ENCODE measurements at places on chromosomes 12 and 14.

DNA sequence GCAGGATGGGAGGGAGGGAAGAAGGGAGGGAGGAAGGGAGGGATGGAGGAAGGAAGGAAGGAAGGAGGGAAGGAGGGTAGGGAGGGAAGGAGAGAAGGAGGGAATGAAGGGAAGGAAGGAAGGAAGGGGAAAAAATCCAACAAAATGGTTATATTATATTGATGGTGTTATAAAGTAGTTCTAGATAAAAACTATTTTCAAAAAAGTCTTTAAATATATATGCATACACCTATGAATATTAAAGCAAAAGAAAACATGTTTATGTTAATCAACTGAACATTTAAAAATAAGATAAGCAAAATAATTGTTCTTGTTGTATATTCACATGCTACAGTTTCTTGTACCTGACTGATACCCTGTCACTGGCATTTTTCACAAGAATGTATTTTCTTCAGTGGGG, 1.9 kb downstream of the BDKRB1 start:
- DNase-seq, result no peak

GRCh38 chr14:85974602-85975001, 444.7 kb downstream of the FLRT2 start:
- DNase-seq, result no peak

- no peak for DNase-seq
Observed at GRCh38 chr12:25083211-25083610, 111.7 kb downstream of the DNAI7 start.

GRCh38 chr12:116037941-116038837, 239.3 kb downstream of the MED13L start:
- DNase-seq, result no peak

DNA sequence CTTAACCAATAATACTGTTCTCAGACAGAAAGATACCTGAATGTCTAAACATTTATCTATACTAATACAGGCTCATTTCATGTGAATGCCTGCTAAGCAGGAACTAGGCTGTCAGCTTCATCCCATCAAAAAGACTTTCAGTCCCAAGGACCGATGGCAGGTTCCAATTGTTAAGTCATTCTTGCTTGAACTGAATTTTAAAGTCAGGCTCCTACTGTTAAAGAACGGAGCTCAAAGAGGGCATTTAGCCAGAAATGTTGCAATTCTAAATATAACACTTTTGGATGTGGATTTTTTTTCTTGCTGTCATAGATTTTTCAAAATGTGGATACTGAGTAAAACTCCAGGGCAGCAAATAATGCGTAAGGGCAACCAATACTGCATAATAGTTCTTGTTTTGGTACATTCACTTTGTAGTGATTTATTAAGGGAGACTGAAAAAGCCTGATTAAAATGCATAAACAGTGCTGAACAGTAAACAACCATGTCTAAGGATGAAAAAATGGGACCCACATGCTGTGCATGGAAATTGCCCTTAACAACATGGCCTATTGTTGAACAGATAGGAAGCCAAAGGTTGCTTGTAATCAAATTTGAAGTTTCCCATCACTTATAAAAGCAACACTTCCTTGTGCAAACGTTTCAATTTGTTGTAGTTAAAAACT, 38.6 kb upstream of the DBX2 start:
- DNase-seq, result no peak

DNA sequence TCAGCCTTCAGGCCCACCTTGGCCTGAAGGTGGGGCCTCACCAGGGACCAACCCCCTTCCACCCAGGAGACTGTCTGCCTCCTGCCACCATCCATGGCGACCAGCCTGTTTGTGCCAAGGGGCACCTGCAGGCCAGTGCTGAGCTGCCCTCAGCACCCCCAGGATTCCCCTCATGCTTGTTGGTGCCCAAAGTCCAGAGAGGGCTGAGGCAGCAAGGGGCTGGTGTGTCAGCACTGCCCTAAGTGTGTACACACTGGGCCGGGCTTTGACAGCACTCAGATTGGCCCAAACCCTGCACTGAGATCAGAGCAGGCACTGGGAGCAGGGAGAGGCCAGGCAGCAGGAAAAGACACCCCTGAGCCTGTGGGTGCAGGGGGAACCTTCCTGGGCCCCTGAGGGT, 18.6 kb downstream of the SYNJ2BP start:
- no peak for DNase-seq

DNA sequence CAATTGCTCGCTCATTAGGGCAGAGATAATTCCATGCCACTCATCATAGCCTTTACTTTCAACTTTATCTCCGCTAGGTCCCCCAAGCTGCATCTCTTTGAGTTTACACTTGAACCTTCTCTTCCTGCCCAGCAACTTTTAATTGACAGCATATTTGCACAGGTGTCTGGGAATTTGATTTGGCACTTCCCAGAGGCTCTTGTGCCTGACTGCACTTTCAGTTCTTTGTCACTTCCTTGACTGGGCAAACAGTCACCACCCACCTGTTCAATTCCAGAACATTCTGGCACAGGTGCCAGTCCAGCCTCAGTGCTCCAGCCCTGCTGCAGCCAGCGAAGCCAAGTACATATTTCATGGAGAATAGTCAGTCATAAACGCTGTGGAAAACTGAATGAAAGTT, 110.1 kb upstream of the LRIG3 start:
- DNase-seq, result no peak

DNA sequence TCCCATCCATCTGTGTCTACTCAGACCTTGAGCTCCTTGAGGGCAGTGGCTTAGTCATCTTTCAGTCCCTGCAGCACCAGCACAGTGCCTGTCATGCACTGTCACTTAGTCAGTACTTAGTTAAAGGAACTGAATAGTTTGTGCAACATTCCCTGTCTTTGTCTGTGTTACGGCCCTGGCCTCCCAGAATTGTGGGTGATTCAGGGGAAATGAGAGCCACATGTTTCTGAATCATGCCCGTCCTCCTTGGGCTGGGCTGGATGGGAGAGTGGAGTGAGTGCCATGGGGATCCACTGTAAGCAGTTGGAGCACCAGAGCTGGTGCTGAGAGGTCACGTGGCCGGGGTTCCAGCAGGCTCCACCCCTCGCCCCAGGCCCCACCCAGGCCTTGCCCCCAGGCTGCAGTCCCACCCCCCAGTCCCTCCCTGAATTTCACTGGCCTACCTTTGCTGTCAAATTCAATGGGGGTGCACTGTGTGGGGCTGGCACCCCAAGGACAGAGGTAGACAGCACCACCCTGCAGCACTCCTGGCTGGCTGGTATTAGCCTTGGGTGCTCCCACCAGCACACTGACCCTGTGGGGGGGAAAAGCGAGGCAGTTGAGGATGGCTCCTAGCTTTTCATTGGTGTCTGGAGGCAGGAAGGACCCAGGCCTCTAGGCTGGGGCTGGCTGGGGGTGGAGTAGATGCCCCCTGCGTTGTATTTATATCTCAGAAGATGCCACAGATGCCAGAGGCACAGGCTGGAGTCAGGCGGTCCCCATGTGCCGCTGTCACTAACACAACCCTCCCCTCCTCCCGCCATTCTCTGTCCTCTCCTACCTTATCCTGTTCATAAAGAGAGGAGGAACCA, 7.5 kb downstream of the ITGA5 start:
- DNase-seq, result no peak

- no peak for DNase-seq
Observed at GRCh38 chr12:5072311-5072710, 28.6 kb downstream of the KCNA5 start.

DNA sequence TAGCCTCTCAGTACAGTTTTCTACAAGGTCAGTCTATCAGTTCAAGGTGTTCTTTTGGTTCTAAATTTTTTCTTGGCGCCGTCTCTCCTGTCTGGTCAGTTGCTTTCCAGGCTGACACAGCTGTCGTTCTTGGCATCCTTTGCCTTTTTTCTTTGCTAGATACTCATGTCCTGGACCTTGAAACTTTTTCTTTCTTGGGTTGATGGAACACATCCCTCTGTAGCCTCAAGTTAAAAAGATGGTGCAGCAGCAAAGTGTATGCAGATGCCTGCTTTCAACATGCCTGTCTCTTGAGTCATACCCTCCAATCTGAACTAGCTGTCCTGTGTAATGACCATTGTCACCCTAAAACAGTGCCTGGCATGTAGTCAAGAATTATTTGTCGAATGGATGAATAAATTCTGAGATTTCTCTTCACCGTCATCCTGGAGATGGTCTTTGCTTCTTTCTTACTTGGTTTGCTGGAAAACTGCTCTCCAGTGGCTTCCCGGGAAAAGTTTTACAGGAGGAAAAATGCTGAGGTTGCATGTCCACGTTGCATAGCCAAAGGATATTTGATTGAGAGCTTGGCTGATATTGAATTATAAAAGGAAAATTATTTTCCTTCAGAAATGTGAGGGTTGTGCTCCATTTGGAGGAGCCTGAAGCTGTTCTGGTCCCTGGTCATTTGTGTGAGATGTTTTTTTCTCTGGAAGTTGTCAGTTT, 4.6 kb downstream of the NYNRIN start:
- no peak for DNase-seq

DNA sequence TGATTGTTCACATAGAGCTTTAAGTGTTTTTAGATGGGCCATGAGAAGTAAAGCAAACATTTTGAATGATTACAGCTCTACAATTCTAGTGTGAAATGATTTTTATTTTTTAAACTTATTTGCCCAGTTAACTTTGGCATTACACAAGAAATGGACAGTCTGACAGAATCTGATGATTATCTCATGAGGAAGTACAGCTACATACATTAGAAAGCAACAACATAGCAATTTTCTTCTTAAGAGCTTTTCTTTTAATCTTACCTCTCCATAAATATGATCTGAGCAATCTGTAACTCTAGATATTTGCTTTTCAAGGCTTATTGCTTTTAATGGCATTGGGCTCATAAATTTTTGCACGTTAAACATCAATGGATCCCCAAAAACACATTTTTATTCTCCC, 26.5 kb upstream of the PPP1R12A start:
- DNase-seq, result no peak

DNA sequence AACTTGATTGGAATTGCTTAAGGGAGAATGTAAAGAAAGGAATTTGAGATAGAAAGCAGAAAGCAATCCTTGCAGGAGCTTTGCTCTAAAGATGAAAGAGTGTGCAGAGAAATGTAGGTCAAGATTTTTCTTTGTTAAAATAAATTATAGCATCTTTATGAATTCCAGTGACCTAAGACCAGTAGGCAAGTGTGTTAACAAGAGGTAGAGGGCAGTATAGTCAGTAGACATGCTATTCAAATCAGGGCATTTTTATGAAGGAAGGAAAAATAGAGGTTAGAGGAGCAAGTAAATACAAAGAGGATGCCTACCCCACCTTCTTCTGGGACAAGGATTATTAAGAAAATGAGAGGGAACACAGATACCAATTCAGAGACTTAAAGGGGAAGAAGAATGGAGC, 148.5 kb downstream of the PLCZ1 start:
- no peak for DNase-seq

DNA sequence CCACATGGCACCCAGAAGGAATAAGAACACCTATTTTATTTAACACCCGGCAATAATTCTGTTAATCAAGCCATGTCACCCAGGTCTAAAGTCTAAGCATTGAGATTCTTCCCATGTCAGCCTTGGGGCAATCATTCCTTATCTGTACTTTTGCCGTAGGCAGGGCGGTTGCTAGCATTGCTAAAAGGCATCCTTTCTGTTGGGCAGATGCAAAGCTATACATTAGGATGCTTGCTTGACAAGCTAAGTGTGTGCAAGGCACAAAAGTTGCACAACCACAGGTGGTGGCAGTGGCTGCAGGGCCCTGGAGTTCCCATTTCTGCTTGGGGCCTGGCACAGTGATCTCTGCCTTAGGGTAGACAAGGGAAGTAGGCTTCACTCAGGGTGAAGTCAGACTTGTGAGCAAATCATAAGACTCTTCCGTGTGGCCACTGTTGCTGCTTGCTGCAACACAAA, 12.5 kb upstream of the GALNT6 start:
- DNase-seq, result no peak

GRCh38 chr12:30587782-30588181, 107.9 kb downstream of the IPO8 start:
- no peak for DNase-seq

DNA sequence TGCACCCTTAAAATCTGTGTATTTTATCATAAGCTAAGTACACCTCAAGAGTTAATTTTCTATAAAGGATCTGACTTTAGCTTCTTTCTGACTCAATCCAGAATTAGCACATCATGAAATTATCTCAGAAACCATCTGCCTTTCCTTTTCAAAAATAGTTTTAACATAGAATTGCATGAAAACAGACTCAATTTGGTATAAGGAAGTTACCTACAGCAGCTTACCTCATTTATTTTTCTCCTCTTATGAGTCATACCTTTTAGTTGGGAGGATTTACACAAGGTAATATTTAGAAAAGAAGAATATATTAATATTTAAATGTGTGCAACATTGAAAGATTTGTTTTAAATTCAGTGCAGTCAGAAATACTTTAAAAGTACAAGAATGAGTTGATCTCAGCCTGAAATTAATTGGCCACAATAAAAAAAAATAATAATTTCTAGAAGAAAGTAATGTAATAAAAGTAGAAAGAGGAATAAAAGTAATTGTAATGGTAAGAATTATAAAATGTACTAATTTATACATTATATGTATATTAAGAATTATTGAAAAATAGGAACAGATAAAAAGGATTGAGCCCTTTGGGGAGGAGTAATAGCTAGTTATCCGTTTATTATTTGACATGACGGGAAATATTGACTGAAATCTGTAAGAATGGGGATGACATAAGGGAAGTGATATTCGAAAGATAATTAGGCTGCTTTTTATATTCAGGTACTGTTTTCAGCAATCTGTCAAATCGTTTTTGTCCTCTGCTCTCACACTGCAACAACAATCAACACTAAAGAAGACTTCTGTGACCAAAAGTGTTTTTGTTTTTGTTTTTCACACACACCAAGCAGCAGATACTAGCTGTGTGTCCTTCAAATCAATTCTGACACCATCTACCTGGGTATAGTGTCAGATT, 20.5 kb downstream of the ADAM21 start:
- no peak for DNase-seq

GRCh38 chr12:43318021-43318420, 234.0 kb downstream of the ADAMTS20 start:
- no peak for DNase-seq

- no peak for DNase-seq
Observed at GRCh38 chr14:50173891-50174290, 57.5 kb downstream of the SOS2 start.

DNA sequence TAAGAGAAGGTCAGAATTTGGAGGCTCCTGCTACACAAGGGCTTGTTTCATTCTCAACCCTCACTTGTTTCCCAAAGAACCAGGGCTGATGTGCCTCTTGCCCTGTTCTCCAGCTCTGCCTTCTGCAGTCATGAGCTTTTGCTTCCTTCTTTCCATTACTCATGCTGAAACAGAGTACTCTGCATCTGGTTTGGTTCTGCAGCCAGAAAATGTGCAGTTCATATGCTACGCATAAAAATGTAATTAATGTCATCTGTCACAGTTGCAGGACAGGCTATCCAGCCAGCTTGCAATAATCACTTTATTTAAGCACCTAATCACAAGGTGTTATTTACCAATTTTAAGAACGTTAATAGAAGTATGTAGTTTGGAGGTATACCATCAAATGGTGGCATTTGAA, 150.2 kb downstream of the SRGAP1 start:
- DNase-seq, result peak; percentile 67

GRCh38 chr12:56333197-56333678, 562 bp downstream of the PAN2 start:
- DNase-seq, result no peak

All from NCI-H446 treated with DMSO at 0.1 percent for 48 hours (cell line).